HL-60 (cell line): ENCODE measurements at places on chromosomes 12 and 14.

DNA sequence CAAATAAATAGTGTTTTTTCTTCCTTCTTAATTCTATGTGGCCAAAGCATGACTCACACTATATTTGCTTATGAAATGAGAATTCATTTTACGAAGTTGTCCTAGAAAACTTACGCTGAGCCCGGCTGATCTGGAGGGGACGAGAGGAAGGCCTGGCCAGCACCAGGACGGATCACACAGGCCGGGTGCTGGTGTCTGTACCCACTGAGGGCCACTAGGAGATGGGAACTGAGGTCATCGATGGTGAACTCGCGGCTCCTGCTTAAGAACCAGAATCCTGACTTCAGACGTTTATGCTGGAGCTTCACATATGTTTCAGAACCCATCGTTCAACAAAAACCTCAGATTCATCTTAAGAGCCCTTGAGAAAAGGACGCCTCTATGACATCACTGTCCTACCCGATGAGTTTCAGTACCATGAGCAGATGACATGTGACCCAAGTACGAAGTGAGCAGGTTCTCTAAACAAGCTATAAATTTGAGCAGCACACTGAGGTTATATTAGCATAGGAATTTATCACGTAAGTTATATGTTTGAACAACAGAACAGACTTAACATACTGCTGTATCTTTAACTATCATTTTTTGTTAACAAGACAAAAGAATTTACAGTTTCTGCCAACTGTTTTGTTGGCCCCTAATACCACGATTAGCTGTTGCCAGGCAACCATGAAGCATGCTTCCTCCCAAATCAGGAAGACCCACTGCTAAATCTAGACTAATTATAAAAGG lies 111.9 kb downstream of the FOXN3 start:
- DNase-seq = peak; percentile 17

- DNase-seq = no peak
These were observed 157.3 kb upstream of the NOS1 start for GRCh38 chr12:117518594-117519270.

DNA sequence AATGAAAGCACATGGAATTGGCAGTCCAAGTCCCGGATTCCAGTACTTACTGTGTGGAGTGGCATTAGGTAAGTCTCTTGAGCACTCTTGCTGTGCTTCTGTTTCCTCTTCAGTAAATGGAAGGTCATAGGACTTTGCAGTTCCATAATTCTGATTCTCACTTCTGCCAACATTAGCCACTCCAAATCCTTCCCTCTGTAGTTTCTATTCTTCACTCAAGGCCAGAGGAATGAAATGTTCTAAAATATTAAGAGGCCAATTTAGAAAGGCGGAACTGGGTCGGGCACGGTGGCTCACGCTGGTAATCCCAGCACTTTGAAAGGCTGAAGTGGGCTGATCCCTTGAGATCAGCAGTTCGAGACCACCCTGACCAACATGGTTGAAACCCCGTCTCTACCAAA lies 19.8 kb upstream of the SLC5A8 start:
- no peak for DNase-seq

DNA sequence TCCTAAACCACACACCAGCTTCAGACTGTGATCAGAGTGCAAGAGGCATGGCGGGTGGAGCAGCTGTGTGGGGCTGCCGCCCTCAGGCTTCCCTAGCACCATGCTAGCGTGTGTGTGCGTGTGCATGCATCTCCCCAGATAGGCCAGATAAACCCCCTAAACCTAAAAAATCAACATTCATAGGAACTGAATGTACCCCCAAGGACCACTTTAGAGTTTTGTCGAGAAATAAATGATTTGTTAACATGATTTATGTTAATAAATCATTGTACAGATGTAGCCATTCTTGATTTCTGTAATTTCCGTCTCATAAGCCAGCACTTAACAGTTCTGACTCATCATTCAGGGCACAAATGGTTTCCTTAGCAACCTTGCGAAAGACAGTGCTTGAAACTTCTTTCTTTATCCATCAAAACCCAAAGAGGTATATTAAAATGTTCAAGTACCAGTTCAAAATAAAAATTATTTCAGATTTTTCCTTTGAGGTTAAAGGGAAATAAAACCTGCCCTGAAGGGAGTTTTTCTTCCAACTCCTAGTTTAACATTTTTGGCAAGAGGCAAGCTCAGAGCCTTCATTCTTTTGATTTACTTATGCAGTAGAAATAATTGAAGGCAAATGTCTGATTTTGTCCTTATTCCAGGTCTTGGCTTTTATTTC lies 206.2 kb upstream of the RGS6 start:
- no peak for DNase-seq

DNA sequence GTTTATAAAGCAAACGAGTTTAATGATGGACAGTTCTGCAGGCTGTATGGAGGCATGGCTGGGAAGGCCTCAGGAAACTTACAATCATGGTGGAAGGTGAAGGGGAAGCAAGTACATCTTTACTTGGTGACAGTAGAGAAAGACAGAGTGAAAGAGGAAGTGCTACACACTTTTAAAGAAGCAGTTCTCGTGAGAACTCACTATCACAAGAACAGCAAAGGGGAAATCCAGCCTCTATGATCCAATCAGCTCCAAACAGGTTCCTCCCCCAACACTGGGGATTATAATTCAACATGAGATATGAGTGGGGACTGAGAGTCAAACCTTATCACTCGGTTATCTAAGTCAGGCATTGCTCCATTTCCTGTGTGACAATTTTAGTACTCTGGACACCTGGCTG lies 189.9 kb upstream of the CNTN1 start:
- peak; percentile 58 for DNase-seq

- no peak for DNase-seq
These were observed 6.4 kb downstream of the OS9 start for GRCh38 chr12:57700317-57700716.
